Left kidney (tissue), 8 donors: ENCODE measurements at places on chromosomes 11 and 22. TPM values are rescaled to one million over a fixed set of nuclear protein-coding genes. Genes with fewer than 3 reads are reported as not detected.

DNA sequence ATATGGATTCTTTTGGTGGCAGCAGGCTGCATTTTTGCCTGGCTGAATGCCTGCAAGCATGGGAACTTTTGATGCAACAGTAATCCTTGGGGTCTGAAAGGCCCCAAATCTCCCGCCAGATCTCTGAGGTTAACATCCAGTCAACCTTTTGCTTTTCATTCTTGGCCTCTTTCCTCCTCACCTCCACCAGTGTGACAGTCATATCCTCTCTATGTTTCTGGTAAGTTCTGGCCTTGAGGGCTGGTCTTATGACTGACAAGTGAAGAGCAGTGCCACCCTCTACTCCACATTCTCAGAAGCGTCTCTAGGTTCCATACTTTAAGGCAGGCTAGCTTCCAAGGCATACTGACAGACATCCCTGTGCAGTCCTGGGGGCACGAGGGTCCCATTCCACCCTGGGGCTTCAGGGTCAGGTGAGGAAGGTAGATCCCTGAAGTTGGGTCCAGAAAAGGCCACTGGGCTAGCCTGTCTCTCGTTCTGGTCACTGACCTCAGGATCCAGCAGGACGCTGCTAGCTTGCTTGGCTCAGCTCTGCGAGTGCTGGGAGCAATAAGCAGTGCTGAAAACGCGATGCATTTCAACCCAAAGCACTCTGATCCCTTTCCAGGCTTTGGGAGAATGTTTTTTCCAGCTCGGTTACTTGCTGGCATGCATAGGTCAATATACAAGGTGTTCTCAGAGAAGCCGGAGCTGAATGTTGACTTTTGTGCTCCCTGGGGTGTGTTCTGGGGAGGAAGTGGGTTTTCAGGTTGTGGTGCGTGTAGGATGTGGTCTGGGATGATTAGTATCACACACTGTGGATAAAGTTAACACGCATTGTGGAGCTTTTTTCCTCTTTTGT is 75.2 kb downstream of the PTPRJ start:
- DNase-seq = peak; percentile 59

GRCh38 chr11:77879218-77879617 is 58.3 kb downstream of the AAMDC start:
- DNase-seq = no peak

GRCh38 chr11:100740440-100740839 is 53.4 kb downstream of the ARHGAP42 start:
- DNase-seq = no peak

DNA sequence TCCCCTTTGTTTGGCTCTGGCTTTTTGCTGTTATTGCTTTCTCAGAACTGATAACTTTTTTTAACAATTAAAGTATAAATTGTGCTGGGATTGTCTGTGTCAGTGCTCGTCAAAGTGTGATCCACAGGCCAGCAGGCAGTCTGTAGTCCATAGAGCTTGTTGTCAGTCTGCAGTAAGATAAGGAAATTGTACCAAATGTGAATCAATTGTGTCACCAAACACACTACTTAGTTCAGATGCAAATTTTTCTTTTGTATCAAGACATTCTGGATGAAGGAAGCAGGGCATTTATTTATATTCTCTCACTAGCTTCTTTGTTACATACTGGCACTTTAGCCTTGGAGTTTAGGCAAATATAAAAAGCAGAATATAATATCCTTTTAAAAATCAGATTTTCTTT is 121.0 kb downstream of the WNT11 start:
- DNase-seq = no peak

GRCh38 chr11:1745701-1746320 is 4.6 kb downstream of the IFITM10 start:
- DNase-seq = no peak

GRCh38 chr11:68503251-68503687 is 42.7 kb downstream of the PPP6R3 start:
- DNase-seq = peak; percentile 39

The PNPLA3 gene
- 2.0 TPM for polyA plus RNA-seq

The RASSF10 gene
- 24.0 TPM for polyA plus RNA-seq

GRCh38 chr11:123671534-123671933 is 17.1 kb upstream of the SCN3B start:
- no peak for DNase-seq

The SSH3 gene
- 22.8 TPM for polyA plus RNA-seq
